ENCODE measurements at places on chromosomes 3 and 15.

DNA sequence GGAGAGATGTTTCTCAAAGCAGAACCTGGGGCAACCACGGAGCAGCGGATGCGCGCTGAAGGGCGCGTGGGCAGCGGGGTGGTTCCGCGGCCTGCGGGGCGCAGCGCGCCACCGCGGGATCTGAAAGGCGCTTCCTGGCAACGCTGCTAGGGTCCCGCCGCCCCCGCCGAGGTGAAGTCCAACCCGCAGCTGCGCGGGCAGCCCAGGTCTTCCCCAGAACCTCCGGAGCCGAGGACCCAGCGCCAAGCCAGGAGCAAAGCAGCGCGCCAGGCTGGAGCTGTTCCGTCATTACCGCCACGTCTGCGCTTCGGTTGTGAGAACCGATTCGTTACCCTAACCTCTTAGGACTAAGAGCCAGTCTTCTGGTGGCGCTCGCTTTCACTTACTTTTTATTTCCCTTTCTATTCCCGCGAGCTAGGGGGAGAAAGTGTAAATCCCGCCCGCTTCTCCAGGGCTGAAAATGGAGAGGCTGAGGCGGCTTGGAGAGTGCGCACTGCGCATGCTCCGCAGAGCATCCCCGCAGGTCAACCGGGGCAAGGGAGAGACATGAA is 3.2 kb upstream of the GABRG3 start:
- no peak for DNase-seq

DNA sequence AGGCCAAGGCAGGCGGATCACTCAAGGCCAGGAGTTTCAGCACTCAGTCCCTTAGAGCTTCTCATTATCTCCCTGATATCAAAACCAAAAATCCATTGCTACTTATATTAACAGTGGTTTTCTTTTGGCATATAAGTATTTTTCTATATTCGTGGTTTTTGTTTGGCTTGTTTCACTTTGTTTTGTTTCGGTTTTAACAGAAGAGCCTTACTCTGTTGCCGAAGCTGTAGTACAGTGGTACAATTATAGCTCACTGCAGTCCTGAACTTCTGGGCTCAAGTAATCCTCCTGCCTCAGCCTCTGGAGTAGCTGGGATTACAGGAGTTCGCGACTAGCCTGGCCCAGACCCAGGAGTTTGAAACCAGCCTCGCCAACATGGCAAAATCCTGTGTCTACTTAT is 42.5 kb upstream of the ARHGEF26 start:
- no peak for DNase-seq

DNA sequence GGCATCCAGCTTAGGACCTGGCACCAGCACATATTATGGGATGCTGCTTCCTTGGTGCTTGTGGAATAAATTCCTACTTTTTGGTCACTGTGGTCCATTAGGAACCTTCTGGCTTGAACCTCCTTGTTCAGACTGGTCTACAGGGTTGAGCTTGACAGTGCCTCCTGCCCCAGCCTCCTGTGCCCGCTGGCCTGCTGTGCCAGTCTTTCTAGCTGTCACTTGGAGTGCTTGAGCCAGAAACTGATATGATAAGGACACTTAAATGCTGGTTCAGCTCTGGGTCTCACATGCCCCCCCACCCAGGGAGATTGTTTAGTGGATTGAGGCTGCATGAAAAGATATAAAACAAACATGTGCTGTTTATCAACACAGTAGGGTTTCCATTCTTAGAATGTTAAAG is 147.8 kb downstream of the SLCO3A1 start:
- no peak for DNase-seq

DNA sequence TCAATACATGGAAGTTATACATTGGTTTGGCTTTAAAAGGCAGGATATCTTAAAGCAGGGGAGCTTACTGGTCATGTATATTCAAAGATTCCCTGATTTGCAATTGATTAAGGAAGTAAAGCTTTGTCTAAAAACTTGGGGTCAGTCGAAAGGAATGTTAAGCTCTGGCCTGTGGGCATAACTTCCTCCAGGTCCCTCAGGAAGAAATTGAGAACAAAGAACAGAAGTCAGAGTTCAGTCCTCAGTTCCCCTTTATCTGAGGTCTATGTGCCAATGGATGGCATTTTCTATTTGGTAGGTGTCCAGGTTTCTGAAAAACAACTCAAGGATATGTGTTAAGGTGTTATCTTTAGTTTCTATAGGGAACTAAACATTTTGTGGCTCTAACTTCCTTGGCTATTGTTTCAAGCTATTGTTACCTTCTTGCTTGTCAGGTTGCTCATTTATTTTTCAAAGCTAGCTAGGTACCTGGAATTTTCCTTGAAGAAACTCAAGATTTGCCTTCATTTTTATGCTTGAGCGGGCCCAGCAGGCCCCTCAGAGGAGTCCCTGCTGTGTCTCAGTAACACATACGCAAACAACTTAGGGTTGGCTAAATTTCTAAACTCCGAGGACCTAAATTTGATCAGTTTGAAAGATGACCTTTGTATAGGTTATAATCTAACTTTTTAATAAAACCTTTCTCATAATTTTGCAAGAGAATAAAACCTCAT is 135.0 kb upstream of the UBE2E2 start:
- DNase-seq: no peak

DNA sequence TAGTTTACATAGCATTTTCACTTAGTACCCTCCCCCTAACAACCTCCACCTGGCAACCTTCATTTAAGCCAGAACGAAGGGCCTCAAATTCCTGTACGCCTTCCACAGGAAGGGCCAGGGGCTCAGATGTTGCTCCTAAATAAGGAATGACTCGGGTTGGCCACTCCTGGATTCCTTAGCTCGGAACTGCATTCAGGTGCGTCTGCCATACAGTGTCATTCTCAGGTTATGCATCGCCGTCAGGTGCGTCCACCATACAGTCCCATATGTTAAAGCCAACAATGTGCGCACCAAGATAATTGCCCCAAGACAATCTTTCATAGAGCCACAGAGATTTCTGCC is 53.5 kb upstream of the USP3 start:
- DNase-seq: no peak

- DNase-seq: no peak
Observed at GRCh38 chr15:92631721-92632120, 23.9 kb downstream of the FAM174B start.

GRCh38 chr15:100869151-100869999 is 10.3 kb upstream of the ALDH1A3 start:
- peak; percentile 31 for DNase-seq

GRCh38 chr3:112390783-112391641 is 58.1 kb downstream of the CD200 start:
- DNase-seq: peak; percentile 8

- DNase-seq: no peak
Observed at GRCh38 chr3:190340071-190340470, 17.8 kb upstream of the CLDN1 start.

DNA sequence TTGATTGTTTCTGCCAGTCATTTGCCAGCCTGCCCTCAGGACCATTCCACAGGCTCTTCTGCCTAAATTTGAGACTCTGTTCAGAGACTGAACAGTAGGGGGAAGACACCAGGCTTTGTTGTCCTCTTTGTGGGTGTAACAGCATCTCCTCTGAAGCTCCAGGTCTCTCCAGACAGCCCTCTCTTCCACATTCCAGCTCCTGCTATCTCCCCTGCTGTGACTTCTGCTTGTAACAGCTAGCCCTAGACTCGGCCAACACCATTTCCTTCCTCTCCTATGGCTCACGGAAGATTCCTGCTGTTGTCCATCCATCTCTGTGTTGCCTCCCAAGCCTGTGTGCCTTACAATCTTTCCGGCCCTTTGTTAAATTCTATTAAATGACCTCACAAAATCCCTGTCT is 40.2 kb downstream of the SUCLG2 start:
- no peak for DNase-seq

GRCh38 chr3:174408310-174408709 is 450.8 kb upstream of the NAALADL2 start:
- no peak for DNase-seq

GRCh38 chr3:172560026-172560425 is 36.8 kb upstream of the TNFSF10 start:
- DNase-seq: no peak

GRCh38 chr3:119221779-119222320 is 18.8 kb downstream of the B4GALT4 start:
- no peak for DNase-seq

GRCh38 chr3:107106316-107106715 is 270.9 kb upstream of the CCDC54 start:
- DNase-seq: no peak

DNA sequence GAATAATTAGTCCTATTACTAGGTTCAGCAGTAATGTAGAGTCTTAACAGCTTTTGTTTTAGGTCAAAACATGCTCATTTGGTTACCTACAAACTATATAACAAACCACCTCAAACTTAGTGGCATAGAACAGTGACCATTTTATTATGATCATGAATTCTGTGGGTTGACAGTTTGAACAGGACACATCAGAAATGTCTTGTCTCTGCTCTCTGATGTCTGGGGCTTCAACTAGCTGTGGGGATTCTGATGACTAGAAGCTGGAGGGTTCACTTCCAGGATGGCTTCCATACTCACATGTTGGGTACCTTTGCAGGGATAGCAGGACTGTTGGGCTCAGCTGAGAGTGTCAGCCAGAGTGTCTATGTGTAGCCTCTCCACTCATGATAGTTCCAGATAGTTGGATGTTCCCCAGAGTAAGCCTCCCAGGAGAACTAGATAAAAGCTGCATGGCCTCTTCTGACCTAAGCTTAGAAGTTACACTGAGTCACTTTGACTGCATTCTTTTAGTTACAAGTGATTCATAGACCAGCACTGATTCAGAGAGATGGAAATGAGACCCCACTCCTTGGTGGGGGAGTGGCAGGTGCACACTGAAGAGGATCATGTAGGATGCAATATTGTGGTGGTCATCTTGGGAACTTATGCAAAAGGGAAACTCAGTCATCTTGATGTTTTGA is 32.6 kb downstream of the PLCL2 start:
- DNase-seq: no peak

DNA sequence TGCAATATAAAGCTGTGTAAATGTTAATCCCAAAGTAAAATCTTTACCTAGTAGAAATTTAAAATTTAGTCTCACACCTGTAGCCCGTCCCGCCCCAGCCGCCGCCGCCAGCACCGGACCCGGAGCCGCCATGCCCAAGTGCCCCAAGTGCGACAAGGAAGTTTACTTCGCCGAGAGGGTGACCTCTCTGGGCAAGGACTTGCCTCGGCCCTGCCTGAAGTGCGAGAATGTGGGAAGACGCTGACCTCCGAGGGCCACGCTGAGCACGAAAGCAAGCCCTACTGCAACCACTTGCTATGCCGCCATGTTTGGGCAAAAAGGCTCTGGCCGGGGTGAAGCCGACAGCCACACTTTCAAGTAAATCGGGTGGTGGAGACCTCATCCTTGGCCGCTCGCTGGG is 22.1 kb upstream of the TOP2B start:
- no peak for DNase-seq
